Epithelial cell of proximal tubule (primary cell): ENCODE measurements at places on chromosomes 11 and 22.

GRCh38 chr22:30245181-30245984 lies 1.2 kb downstream of the LIF start:
- DNase-seq, result no peak

DNA sequence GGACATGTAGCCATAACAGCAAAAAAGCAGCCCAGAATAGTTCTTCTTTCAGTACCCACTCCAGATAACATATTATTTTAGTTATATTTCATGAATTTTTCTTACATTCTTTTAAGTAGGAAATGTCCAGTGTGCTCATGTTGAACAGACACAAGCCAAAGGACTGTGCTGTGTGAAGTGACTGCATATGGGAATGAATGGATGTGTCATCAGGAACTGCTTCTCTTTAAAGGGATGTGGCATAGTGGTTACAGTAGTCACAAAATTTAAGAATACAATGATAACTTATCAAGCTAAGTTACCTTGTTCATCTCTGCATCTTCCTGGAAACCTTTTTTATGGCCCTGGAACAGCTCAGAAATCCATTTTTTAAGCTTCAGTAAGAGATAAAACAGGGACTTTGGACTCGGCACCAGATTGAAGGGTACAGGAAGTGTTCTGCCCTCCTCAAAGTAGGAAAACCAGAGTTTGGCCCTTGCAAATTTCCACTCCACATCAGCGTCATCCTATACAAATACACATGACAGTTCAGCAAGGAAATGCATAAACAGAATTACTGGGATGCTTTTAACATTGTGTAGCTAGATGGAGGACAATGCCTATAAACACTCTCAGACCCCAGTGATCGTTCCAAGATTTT lies 112.8 kb downstream of the TRPC6 start:
- no peak for DNase-seq

GRCh38 chr22:27760474-27760873 lies 41.1 kb downstream of the MN1 start:
- DNase-seq, result no peak

GRCh38 chr11:123458501-123458900 lies 28.4 kb downstream of the GRAMD1B start:
- no peak for DNase-seq

DNA sequence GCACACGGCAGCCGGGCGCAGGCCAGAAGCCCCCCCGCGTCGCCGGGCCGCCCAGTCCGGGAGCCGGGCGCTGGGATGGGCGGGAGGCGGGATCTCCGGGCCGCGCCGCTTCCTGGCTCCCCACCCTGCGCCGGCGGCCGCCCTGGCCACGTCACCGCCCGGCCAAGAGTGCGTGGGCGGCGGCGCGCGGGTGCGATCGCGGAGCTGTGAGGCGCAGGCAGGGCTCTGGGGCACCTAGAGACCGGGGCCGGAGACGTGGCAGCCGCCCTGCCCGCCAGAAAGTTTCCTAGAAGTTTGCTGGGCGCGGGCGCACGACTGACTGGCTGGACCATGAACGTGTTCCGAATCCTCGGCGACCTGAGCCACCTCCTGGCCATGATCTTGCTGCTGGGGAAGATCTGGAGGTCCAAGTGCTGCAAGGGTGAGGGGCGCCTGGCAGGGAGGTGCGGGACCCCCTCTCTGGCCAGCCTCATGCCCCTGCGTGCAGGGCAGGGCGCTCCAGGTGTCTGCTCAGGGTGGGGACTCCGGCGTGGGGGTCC lies at the start of gene KDELR3:
TSS of gene KDELR3 (plus strand) at position 193 of the 539 bp plus-strand sequence. CDS start at position 331, 138 bp downstream.
- DNase-seq, result no peak

DNA sequence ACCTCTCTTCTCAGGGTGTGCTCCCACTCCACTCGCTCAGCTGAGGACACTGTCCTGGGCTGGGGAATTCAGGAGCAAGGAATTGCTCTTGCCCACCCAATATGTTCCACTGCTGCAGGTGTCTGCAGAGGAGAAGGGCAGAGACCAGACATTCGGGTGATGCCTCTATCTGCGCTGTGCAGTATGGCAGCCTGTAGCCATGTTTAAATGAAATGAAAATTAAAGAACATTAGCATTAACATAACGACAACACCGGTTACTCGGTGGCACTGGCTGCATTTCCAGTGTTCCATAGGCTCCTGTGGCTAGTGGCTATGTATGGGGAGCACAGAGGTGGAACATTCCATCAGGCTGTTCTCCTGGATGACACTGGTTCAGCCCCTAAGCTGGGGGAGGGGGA lies 104.4 kb downstream of the NECTIN1 start:
- no peak for DNase-seq

DNA sequence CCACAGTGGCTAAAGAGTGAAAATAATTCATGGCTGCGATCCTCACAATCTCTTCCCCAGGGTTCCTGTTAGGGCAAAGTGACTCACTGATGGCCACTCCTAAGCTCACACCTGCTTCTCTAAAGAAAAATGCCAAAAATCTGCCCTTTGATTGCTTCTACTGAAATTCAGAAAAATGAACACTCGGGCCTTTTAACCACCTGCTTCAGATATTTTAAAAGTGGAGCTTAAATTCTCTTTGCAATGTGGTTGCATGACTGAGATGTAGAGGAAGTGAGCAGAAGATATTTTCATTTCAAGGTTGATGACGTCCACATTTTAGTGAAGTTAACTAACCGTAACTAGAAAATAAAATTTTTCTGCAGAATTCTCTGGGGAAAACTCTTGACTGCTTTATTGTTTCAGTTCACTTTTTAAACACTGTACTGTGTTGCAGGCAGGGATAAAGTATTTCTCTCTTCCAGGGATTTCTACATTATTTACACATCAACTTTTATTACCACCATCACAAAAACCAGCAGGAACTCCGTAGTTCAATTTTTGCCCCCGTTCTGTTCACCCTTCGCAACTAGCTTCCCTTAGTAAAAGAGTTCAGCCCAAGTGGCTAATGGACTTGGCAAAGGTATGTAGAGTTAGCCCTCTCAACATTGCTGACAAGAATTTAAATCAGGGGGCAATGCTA lies 8.5 kb downstream of the RAB30 start:
- no peak for DNase-seq

GRCh38 chr11:78205691-78206090 lies 17.0 kb downstream of the USP35 start:
- no peak for DNase-seq

DNA sequence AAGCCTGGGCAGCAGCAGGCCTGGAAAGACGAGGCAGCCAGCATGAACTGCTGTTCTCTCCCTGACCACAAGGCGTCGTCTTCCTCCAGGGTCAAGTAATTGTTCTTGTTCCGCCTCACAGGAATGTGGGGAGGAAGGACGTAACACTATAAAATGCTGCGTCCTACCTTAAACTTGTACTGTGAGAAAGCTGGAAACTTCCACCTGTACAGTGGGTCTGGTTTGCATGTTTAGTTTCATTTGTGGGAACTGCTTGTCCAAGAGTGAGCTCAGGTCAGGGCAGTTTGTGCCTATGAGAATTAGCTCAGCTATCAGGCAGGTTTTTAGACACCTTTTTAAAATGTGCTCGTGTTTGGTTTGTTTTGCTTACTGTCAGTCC lies 55.2 kb downstream of the PANX1 start:
- no peak for DNase-seq

- DNase-seq, result no peak
These were observed 253.6 kb upstream of the ANO3 start for GRCh38 chr11:26078231-26078821.

- DNase-seq, result no peak
These were observed 2.2 kb upstream of the OR51E2 start for GRCh38 chr11:4699697-4700435.

DNA sequence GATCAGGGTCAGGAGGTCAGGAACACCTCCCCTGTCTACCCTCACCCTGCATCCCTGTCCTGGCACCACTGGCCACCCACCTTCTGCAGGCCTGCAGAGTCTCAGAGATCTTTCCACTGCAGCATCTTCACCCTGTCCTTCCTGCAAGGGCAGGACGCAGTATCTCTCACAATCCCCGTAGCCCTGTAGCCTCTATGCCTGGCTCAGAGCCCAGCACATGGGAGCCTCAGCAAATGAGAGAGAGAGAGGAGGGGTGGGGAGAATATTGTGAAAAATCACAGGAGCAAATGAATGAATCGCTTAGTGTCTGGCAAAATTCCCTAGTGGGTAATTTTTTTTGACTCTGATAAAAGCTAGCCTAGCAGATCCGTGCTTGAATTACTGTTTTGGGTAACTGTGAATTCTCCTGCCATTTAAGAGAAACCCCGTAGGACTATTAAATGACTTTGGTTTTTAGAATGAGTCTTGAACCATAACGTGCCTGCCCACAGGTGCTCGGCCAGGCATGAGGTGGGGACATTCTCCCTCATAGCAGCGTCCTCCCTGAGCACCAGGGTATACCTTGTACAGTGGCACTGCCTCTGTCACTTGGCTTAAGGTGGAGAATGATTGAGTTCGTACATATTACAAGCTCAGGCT lies 91.5 kb downstream of the MORC2 start:
- DNase-seq, result no peak

DNA sequence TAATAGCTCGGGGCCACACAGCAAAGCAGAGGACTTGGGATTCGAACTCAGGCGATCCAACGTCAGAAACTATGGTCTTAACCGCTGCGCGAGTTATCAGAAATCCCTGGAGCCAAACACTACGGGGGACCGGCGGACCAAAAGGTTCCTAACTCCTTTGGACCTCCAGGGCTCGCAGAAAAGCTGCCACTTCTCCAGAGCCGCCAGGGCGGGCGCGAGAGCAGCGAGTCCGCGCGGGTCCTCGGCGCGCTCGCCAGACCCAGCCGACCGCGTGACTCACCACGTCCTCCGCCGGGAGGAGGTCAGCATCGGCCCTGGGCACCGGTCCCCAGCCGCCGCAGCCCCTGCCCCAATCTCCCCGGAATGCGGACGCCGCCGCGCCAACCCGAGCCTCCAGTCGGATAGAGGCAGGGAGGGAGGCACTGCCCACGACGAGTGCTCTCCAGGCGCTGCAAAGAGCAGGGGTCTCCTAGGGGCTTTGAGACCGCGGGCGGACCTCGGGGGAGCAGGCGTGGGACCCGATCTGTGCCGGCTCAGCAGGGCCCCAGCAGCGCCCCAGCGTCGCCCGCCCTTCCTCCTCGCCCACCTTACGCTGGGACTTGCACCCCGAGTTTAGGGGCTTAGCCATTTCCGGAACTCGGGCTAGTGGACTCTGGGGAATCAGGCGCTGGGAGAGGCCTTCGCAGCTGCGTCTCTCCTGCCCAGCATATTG lies 6.2 kb upstream of the ALX4 start:
- no peak for DNase-seq

DNA sequence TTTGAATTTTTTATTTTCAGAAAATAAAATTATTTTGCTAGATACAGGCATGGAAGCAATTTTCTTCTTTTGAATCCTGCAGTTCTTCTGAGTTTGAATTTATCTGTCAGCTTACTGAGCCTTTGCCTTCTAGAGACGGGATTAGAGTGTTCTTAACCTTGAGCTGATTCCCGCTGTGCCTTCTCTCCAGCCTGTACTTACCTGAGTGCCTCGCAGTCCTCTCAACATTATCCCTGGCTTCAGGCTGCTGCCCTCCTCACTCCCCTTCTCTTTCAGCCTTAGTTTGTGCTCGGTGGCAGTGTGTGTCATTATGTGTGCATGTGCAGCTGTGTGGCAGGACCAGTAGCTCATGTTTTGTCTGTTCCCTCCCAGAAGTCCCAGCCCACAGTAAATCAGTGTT lies 24.3 kb downstream of the OSBP2 start:
- no peak for DNase-seq

DNA sequence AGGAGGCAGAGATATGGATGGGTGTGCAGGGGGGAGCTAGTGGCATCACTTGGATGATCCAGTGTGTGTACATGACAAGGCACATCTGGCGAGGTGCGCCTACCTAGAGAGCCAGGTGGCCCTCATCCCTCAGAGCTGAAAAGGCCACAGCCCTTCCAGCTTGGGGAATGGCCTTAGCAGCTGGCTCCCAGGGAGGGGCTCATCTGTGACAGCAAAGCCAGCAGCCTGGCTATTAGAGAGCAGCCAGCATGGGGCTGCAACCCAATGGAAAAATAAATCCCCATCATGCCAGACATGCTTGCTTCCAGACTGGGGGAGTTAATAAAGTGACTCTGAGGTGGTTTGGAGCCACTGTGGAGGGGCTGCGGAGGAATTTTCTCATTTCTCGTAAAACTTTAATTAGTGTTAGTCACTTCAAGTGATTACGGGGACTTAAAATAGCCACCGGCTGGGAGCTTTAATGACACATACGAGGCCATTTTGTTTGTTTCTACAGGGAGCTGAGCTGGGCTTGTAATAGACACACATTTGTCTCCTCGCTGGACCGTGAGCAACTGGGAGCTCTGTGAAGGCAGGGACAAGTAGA lies 111.2 kb upstream of the ALX4 start:
- no peak for DNase-seq

DNA sequence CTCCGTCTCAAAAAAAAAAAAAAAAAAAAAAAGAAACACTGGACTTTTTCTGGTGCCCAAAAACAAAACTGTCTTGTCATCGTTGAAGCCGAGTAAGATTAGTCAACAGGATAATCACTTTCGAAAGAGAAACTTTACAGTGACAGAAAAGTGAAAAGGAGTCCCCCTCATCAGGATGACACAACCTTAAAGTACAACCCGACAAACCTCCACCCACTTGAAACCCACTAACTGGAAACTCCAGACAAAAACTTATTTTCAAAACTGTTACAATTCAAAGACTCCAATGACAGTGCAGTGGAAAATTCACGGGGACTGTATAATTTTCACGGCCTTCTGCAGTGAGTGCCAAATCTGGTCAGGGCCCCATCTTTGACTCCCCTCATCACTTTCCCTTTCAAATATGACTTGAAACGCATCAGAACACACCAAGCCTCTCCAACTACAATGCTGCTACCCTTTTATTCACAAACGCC lies 1.3 kb downstream of the DENND5A start:
- DNase-seq, result peak; percentile 27

GRCh38 chr11:811446-812245 lies 1.9 kb downstream of the RPLP2 start:
- no peak for DNase-seq

DNA sequence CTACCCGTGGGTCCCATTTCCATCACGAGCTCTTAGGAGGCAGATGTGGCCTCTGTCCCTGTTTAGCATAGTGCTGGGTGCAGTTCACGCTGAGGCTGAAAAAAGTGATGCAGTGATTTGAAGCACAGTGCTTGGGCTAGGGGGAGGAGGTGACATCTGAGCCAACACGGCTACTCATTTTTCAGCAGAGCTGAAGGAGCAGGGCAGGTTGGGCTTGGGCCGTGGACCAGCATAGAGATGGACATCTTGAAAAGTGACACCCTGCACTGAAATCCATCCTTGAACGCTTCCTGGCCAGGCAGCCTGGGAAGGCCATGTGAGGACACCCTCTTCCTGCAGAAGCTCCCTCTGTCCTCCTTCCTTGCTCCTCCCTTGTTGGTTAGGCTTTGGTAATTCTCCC lies 66.4 kb downstream of the ADAMTS15 start:
- DNase-seq, result no peak

DNA sequence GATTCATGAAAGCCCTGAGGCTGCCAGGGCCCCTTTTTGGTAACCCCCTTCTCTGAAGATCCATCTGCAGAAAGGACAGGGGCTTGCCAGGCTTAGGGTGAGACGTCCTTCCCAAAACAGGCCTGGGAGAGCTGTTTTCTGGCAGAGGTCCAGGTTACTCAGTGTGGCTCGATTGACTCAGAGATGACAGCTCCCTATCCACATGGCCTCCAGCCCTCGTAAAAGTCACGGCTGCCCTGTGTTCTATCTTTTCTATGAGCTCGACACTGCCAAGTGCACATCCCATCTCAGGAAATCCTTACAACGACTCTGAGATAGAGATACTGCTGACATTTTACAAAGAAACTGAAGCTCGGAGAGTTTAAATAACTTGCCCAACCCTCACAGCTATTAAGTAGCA lies 20.4 kb downstream of the ADAMTS8 start:
- no peak for DNase-seq
